Activated CD8-positive, alpha-beta memory T cell treated with anti-CD3 and anti-CD28 coated beads for 48 hours (primary cell): ENCODE measurements at places on chromosomes 3 and 15.

GRCh38 chr3:55564726-55565125 is 77.6 kb upstream of the WNT5A start:
- no peak for DNase-seq

DNA sequence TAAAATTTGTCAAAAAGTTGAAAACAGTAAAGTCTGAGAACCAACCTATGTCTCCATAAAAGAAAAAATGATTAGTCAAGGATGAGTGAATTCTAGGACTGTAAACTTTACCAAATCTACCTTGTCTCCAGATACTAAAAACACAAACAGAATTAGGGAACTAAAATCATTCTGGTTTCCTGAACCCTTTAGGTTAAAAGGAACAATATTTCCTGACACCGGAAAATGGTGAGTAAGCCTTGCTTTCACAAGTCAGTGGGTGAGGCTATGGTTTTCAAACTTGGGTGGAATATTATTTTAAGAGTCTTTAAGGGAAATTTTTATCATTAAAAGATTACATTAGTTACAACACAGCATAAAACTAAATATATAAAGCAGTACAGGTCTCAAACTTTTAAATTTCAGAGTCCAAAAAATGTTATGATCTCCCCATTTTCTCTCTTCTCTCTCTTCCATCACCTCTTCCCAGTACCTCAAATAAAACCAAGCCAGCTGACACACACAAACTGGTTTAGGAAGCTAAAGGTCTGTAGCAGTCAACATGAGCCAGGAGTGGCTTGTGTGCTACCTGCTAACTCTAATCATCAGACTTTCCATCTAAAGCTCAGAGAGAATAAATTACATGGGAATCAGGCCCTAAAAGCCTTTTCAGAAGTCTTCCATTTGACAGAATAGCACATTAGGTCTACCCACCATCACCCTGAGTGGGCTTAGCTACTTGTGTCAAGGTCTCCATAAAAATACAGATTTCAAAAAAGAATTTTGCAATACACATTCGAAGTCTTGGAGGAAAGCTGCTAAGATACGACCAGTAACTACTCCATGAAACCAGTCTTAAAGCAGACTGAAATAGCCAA is 2.2 kb downstream of the SLC12A6 start:
- no peak for DNase-seq

DNA sequence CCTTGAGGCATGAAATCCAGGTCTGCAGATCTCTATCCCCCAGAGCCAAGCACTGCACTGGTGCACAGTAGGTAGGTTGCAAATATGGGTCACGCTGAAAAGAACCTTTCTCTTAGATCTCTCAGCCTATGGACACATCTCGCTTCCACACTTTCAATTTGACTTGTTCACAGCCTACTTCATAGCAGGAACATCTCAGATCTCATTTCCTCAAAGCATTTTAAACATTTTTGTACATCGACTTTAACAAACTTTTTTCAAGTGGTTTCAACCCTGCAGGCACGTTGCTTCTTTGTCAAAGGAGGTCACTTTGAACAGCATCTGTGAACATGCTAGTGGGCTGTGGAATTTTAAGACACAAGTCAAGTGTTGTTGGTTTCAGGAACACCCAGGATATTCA is 76.0 kb downstream of the SLC12A8 start:
- no peak for DNase-seq

DNA sequence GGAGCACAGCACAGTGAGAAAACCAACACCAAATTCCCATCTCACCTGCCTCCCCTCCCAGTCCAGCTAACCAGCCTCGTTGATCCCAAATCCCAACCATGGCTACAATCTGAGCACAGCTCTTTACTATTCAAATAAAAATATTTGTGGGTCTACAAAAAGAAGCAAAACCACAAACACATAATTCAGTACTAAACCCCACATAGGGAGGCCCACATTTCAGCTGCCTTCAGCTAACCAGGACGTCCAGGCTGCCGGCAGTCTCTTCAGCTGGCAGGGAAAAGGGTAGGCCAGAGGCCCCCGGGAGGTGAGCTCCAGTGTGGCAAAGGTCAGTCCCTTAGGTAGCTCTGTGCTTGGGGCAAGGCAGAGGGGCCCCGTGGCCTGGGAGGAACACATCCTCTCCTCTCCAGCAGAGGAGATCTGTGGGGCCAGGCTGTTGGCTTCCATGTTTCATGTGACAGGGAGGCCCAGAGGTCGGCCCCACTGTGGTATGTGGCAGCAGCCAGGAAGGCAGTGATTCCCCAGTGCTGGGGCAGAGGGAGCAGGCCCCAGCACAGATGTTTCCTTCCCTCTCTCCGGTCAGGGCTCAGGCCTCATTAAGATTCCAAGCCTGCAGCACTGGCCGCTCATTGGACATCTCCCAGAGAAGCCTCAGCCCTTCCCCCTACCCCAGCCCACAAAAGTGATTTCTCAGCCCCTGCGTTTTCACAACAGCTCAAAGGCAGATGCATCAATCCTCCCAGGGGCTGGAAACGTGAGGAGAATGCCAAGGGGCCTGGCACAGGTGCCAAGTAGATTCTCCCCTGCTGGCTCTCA is 381.4 kb downstream of the NTRK3 start:
- DNase-seq: no peak

DNA sequence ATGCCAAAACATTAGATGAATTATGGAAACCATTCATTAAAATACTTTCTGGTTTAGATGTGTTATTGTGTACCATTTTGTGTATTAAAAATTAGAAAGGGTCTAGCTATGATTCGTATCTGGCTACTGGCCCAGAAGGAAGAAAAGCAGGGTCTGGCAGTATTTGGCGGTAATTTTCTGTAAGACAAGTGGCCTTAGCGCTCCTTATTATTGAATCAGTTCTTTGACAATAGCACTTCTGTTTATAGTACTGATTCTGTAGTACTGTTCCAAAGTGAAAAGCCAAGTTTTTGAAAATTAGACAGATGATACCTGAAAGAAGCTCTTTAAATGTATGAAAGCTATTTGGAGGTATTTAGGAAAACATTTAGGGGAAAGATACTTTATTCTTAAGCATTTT is 10.2 kb downstream of the GLCE start:
- no peak for DNase-seq

- no peak for DNase-seq
These were observed 77.8 kb downstream of the SLC25A26 start for GRCh38 chr3:66298591-66298990.

DNA sequence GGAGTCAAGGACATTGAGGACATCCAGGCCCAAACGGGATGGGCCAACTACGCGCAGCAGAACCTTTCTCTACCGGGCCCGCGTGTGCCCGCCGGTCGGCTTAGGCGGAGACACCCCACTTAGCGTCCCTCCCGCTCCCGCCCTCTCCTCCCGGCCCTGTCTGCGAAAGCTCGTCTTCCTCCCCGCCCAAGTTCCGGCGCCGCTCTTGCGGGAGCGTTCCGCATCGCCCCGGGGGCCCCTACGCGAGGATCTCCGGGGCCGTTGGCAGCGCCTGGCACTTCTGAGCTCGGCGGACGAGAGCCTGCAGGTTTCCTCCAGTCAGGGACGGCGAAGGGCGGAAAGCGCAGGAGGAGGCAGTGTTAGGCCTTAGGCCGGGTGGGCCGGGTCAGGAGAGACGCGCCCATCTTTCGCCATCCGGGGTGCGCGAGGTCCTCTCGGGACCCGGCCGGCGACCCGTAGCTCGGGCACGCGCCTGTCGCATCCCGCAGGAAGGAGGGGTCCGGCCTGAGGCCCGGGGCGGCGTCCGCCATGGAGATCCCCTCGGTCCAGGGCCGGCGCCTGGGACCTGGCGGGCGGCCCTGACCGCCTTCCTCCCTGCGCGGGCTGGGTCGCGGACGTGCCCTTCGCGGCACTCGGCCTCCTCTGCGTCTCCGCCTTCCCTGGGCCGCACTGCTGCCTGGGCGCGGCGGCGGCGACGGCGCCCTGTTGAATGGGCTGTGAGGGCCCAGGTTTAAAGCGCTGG is at the start of gene FEM1B:
FEM1B (plus strand) TSS at position 143 of the 742 bp plus-strand sequence. CDS start 673 bp downstream, outside the sequence.
- DNase-seq: peak; percentile 67

GRCh38 chr3:168251371-168251770 is 155.6 kb upstream of the GOLIM4 start:
- no peak for DNase-seq

DNA sequence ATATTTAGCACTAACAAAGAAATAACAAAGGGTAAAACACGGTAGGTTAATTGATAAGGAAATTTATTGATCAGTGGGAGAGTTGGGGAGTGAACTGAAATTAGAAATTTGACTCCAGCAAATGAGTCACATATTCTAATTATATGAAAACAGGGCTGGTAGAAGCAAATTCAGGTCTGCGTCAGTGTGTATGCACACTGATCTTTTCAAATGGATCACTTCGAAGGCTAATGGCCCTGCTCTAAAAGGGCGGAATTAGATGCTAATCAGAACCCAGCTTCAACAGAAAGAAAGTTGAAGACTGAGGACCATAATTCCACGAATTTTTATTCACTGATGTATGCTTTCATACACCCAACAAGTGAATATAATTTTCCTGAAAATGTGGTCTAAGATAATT is 762.4 kb upstream of the DPPA4 start:
- DNase-seq: no peak

GRCh38 chr15:92611995-92612745 is 43.4 kb downstream of the FAM174B start:
- DNase-seq: no peak

- no peak for DNase-seq
These were observed 202.5 kb upstream of the CBLB start for GRCh38 chr3:106071306-106071705.

GRCh38 chr3:185825006-185825638 is at the start of gene IGF2BP2:
Gene IGF2BP2, minus strand, starts transcription at chr3:185825042. Its CDS starts 82 bp downstream, at chr3:185824960.
- DNase-seq: no peak

DNA sequence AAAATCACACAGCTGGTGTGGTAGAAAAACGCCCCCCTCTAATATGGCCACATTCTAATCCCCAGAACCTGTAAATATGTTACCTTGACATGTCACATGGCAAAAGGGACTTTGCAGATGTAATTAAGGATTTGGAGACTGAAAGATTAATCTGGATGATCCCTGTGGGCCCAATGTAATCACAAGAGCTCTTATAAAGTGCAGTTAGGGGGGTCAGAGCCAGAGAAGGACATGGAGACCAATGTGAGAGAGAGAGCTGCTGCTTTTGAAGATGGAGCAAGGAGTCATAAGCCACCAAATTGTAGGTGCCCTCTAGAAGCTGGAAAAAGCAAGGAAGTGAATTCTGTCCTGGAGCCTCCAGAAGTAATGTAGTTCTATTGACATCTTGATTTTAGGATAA is 152.6 kb downstream of the PEX5L start:
- no peak for DNase-seq
